ENCODE measurements at places on chromosomes 11 and 22.

DNA sequence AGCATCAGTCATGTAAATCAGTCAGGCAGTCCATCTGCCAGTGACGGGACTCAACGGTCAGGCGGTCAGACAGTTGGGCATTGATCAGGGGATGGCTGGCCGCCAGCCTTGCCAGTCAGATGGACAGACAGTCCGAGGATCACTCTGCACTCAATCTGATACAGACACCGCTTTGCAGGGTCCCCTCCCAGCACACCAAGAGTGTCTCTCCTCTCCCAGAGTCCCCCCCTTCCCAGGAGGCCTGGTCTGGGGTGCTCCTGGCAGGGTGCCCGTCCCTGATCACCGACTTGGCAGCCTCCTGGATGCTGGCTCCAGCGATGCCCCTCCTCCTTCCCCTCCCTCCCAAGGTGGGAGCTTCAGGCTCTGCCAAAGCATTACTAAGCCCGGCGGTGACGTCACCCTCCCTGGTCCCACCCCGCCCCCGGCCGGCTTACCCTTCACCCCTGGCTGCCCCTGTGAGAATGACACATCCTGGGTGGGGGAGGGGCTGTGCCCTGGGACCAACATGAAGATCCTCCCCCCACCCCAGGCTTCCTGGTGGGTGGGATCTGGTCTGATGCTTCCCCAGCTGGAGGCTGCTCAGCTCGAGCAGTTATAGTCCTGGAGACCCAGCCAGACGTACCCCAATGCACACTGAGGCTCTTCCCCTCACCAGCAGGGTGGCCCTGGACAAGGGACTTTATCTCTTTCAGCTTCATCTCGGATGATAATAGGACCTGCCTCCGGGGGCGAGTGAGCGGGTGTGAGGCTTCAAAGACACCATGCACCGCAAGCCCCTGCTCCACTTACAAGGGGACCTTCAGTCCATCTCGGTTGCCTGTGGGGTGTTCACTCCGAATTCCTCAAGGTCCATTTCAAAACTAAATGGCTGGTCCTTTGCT, 69.2 kb downstream of the CD82 start:
- peak; percentile 38 for DNase-seq

- peak; percentile 84 for DNase-seq
Observed at GRCh38 chr11:61567286-61568061, 13.4 kb downstream of the SYT7 start.

GRCh38 chr11:108207683-108208060, 14.8 kb downstream of the NPAT start:
- no peak for DNase-seq

DNA sequence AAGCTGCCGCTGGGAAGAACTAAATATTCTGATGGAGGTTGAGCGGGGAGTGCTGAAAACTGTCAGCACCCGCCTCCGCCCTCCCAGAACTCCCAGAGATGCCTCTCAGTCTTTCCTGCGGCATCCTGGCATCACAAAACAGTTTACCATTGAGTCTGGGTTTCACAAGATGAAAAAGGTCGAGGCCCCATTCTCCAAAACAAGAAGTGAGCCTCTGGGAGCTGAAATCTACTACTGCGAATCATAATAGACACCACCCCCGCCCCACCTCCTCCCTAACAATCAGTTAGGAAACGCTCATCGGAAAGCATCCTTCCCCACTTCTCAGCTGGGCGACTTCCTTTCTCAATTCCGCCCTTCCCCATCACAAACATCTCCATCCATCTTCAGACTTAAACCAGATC, 1.0 kb downstream of the SUN2 start:
- DNase-seq: peak; percentile 70

DNA sequence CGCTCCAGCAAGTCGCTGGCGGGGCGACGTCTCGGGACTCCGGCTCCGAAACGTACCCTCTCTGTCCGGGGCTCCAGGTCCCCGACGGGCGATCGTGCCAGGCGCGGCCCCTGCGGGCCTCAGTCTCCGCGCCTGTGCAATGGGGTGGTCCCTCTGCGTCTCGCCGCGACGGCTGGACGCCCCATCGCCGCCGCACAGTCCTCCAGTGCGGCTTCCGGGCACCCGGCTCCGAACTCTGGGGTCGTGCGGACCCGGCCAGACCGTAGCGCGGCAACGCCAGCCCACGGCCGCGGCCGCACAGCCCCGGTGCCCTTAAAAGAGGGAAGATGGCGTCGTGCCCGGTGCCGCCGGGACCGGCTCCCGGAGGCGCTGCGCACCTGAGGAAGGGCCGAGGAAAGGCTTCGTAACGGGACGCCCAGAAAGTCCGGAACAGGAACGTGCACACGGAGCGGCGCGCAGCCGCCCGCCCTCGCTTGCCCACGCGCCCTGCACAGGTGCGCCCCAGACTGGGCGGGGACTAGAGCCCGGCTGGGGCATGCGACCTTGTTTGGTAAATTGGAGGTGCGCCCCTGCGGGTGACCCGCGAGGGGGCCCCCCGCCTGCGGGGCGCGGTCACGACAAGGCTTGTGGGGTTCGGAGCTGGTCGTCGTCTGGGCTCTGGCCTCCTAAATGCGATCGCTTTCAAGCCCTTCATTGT, 525 bp downstream of the BIK start:
- peak; percentile 57 for DNase-seq

DNA sequence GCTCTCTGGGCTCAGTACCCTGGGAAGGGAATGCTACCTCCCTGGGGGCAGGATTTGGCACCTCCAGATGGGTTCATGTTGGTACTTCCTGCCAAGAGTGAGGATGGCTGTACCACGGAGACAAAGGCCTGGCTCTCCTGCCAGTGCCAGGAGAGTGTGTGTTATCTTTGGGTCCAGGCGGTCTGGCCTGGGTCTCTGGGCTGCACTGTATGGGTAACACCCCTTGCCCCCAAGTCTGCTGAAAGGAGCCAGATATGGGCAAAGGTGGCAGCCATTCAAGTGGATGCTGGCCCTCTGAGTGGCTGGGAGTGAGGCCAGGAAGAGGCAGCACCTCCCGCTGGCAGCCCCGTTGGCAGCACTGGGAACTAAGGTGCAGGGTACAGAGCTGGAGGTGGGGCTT, 91.5 kb downstream of the NECTIN1 start:
- no peak for DNase-seq

DNA sequence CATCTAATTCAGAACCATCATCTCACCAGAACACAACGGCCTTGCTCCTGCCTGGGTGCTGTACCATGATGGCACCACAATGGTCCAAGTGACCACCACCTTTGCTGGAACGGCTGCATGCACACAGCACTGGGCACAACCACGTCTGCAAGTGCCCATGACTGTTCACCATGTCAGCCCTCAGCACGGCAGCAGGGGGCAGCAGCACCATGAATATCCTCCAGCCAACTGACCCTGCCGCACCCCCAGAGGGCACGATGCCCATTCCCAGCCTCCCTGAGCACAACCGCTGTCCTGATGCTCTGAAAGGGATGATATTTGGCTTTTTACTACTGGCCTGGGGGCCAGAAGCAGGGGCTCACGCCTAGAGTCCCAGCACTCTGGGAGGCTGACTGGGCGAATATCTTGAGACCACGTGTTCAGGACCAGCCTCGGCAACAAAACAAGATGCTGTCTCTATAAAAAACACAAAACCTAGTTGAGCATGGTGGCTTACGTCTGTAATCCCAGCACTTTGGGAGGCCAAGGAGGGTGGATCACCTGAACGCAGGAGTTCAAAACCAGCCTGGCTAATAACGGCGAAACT, 25.7 kb downstream of the DRD4 start:
- peak; percentile 56 for DNase-seq

DNA sequence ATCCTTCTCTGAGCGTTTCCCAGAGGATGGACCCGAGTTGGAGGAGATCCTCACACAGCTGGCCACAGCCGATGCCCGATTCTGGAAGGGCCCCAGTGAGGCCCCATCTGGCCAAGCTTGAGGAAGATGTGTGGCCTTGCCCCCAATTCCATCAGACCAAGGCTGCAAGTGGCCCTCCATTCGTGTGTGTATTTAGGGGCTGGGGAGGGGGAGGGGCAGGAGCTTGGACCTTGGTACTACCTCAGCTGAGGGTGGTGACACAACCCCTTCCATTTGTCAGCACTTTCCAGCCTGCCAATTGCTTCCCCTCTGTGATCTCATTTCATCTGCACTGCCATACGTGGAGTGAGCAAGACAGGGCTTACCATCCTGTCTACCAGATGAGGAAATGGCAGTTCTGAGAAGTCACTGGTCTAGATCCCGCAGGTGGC, 1.3 kb upstream of the BBS1 start:
- DNase-seq: peak; percentile 31

DNA sequence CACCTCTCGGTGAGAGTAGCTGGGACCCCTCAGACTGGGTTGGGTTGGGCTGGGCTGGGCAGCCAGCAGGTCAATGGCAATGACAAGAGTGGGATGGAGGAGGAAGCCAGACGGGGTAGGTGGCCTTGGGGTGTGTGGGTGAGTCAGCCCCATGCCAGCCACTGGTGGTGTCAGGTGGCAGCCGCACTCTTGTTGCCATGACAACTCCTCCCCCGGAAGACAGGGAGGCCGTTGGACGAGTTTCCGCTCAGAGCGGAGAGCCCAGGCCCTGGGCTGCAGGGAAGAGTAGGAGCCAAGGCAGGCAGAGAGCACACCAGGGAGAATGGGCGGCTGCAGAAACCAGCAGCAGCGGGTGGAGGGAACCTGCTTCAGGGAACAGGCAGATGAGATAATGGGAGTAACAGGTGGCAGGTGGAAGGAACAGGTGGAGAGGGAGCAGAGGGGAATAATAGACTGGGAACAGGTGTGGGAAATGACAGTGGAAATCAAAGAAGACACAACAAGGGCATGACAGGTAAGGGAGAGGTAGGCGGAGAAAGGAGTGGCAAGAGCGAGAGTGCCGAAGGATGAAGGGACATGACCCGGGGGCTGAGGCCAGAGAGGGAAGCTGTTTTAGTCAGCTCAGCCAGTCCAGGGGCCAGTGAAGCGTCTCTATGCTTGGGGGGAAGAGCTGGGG, 8.7 kb downstream of the SPTBN2 start:
- DNase-seq: peak; percentile 77

- no peak for DNase-seq
Observed at GRCh38 chr22:47043835-47044721, 281.6 kb downstream of the TBC1D22A start.

GRCh38 chr11:44727373-44728287, 868 bp downstream of the TSPAN18 start:
- peak; percentile 88 for DNase-seq

Measured in activated CD4-positive, alpha-beta memory T cell treated with anti-CD3 and anti-CD28 coated beads for 36 hours (primary cell).